ENCODE measurements at places on chromosomes 12 and 14.

DNA sequence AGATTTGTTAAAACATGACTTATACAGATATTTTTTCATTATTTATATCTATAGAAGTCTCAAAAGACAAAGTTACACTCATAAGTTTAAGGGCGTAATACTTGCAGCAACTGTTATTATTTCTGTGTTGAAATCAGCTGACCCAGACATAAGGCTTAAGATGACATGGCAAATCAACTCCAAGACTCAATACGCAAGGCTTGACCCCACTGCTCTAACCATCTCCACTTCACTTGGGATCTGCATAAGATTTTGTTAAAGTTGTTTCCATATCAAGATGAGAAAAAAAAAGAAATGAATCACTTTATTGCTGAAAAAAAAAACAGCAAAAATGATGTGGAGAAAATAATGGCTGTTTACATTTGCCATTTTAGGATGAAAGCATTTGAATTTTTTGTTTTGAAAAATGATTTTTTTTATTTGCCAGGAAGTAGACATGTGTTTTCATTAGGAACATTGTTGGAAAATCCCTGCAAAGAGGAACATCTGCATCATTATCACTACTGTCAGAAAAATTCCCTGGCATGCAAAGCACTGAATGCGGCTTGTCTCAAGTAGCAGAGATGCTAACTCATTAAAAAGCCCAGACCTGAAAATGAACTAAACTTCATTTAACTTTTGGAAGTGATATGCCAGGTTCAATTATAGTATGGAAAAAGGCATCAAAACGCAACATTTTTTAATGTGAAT is 73.5 kb downstream of the LIN7A start:
- DNase-seq, result peak; percentile 21

- no peak for DNase-seq
These were observed 58.8 kb downstream of the STON2 start for GRCh38 chr14:81341370-81341769.

- DNase-seq, result no peak
These were observed 138.5 kb downstream of the ANO2 start for GRCh38 chr12:5806371-5807089.

DNA sequence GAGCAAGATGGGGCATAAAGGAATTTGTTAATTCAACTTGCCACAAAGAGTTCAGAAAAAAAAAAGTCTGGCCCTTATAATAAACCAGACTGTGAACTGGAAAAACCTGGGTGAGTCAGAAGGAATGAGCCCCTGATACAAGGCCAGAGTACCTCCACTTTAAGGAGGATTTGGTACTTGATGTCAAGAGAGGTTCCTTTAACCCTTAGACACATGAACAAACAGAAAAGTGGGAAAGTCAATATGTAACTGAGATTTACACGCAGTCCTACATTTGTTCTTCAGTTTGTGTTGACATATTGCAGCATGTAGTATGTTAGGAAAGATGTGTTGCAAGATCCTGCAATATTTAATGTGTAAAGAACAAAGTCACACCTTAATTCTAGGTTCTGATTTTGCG is 14.2 kb upstream of the SLC38A4 start:
- no peak for DNase-seq

DNA sequence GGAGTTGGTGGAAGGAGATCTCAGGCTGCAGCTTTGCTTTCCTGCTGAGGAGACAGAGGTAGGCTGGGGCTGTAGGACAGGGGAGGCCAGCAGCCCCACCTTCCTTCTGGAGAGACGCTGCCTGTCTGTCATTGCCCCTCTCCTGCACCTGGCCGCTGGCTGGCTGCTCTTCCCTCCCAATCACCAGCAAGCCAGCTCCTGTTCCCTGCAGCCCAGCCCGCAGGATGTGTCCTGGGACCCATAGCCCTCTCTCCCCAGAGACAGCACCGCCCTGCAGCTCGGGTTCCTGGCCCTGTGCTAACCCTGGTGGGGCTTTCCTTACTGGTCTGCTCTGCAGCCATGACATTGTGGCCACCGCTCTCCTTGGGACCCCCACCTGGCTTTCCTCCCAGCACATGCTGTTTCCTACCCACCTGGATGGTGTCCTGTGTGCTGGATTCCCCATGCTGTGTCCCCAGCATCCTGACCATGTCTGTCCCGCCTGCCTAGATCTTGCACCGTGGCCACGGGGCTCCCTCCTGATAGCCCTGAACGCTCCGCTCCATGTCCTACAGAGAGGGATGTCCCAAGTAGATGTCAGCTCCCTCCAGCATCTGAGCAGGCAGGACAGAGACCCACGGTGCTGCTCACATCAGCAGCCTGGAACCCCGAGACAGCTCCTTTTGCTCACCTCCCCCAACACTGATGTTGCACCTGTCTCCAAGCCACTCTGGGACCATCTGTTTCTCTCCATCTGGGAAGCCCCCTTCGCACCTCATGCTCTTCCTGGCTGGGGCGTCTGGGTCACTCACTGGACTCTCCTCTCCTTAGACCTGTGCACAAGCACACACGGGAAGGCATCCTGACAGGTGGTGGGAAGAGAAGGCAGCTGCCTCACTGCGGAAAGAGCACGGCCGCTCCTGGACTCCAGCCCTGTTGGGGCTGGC is 1.1 kb upstream of the MTA1 start:
- no peak for DNase-seq

GRCh38 chr14:77264466-77265186 is 6.4 kb downstream of the NGB start:
- no peak for DNase-seq

GRCh38 chr14:100623961-100624360 is 36.7 kb upstream of the BEGAIN start:
- DNase-seq, result no peak

DNA sequence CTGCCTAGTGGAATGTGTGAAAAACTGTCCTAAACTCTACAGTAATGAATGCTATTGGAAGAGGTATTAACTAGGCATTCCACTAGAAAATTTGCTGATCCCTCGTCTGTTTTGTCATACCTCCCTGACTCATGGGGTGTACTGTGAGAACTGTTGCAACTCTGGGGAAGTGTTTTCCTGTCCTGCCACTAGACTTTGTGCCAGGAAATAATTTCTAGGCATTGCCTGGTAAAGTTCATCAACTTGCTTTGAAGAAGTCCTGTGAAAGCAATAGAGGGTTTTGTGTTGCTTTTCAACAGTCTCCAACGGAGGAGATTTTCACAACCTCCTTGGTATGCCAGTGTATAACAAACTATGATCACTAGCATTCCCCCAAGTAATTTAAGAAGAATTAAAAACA is 139.9 kb downstream of the AKAP6 start:
- peak; percentile 82 for DNase-seq

DNA sequence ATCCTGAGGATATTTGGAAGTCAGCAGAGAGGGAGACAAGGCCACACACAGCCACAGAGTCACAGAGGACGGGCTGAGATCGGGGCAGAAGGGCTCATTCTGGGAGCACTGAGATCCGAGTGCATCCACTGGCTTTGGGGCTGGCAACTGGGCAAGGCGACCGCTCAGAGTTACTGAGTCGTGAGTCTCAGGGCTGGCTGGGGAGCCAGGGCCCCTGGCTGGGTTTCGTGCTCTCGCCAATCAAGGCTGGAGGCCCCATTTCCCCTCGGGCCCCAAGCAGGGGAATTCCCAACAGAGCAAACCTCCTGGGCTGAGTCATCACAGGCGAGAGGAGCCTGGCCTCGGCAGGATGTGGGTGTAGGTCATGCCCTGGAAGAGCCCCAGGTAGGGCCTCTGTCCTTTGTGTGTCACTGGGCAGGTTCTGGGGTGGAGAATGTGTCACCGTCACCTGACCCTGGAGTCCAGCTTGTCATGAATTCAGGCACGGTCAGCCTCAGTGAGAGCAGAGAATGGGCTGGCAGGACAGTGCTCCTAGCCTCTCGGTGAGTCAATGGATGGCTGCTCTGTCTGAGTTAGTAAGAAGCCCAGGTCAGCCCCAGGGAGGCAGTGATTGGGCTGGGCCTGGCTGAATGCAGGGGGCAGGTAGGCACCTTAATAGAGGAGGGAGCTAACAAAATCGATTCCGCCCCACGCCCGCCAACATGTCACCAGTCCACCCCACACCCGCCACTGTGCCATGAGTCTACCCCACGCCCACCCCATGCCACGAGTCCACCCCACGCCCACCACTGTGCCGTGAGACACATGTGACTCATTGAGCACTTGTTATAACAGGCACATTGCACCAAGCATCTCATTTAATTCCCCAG is 16.9 kb downstream of the ASB2 start:
- DNase-seq, result peak; percentile 75

DNA sequence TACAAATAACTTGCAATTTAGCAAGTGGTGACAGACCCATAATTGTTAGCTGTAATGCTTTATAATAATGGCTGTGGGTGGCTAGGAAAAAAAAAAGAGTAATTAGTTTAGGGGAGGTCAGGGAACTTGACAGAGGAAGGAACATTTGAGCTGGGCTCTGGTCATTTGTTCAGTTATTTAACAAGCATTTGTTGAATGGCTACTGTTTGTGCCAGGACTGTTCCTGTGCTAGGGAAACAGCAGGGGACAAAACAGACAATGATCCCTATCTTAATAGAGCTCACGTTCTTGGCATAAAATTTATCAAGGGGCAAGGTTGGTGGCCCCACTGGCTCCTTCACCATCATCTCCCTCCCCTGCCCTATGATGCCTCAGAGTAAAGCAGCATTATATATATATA is 18.5 kb downstream of the CHST11 start:
- no peak for DNase-seq
